ENCODE measurements at places on chromosomes 13 and 19. TPM values are rescaled to one million over a fixed set of nuclear protein-coding genes. Genes with fewer than 3 reads are reported as not detected.

GRIN3B gene
- 0.13 TPM for total RNA-seq

ZNF836 gene
- 13.1 TPM for total RNA-seq

S1PR5 gene
- total RNA-seq = not detected

C19orf85 gene
- not detected for total RNA-seq

LAIR1 gene
- 11.5 TPM for total RNA-seq

CATSPERD gene
- not detected for total RNA-seq

BST2 gene
- total RNA-seq = 25.3 TPM

- H3K27me3 ChIP-seq = no peaks in the 10 kb centered on the region
- peak overlapping the region; percentile 98 for H3K27ac ChIP-seq
- peak overlapping the region; percentile 95 for H3K4me3 ChIP-seq
- H3K4me1 ChIP-seq = peaks cover 52% of the 10 kb centered on the region
- H3K36me3 ChIP-seq = peaks cover under 1% of the 10 kb centered on the region
- DNase-seq = no peak
These were observed 1.1 kb downstream of the LNX2 start for GRCh38 chr13:27619093-27619727.

- H3K4me3 ChIP-seq = no peak overlapping the region
- H3K36me3 ChIP-seq = peaks cover 27% of the 10 kb centered on the region
- DNase-seq = no peak
- H3K27ac ChIP-seq = no peak overlapping the region
- no peaks in the 10 kb centered on the region for H3K27me3 ChIP-seq
- H3K4me1 ChIP-seq = no peaks in the 10 kb centered on the region
These were observed 6.6 kb downstream of the PEPD start for GRCh38 chr19:33514885-33515551.

- H3K4me1 ChIP-seq = no peaks in the 10 kb centered on the region
- no peak for DNase-seq
- no peak overlapping the region for H3K4me3 ChIP-seq
- H3K36me3 ChIP-seq = no peaks in the 10 kb centered on the region
- H3K27me3 ChIP-seq = no peaks in the 10 kb centered on the region
These were observed 251.7 kb upstream of the IRS2 start for GRCh38 chr13:110037925-110038573.

GRCh38 chr19:5308451-5309437 is 31.9 kb downstream of the PTPRS start:
- DNase-seq = no peak
- H3K4me3 ChIP-seq = peak overlapping the region; percentile 47
- peaks cover 10% of the 10 kb centered on the region for H3K4me1 ChIP-seq

DNA sequence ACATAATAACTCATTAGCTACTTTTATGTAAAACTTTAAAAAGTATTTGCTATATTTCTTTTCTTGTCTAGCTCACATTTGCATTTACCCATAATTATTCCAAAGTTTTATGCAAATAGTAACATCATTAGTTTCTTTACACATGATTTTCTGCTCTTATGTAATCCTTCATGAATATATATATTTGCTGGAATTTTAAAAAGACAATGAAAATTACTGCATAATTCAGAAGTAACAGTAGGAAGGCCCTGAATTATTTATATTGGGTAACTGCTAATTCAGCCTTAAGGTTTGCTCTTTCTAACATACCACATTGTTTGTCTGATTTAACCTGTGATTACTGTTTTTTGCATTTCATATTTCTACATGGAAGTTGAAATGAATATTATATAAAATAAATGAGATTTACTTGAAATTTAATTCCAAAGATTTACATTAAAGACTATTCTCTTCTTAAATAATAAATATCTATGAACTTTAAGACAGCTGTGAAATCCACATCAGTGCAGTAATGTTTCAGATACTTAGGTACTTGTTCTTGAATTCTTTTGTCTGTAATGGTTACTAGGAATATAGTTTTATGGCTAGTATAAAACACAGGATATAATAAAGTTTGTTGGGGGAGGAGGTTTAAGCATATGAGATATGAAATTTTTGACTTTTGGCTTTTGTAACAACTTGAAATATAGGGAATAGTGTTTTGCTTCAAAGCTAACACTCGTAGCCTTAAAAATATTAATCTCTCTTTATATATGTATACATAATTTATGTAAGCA is 46.0 kb downstream of the B3GLCT start:
- H3K27me3 ChIP-seq = no peaks in the 10 kb centered on the region
- no peak for DNase-seq
- peaks cover 6% of the 10 kb centered on the region for H3K36me3 ChIP-seq
- H3K4me1 ChIP-seq = peaks cover 5% of the 10 kb centered on the region
- H3K27ac ChIP-seq = no peak overlapping the region

DNA sequence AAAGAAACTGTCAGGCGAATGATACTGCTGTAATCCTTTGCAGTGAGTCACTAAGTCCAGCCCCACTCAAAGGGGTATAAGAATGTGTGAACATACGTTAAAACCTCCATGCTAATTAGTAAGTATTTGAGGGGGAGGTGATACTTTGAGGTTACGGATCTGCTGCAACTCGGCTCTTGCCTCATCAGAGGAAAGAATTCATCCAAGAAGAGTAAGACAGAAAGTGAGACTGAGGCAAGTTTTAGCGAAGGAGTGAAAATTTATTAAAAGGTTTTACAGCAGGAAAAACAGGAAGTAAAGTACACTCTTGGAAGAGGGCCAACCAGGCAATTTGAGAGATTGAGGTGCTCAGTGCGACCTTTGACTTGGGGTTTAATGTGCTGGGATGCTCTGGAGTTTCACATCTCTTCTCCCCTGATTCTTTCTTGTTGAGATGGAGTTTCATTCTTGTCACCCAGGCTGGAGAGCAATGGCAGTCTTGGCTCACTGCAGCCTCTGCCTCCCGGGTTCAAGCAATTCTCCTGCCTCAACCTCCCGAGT is 9.8 kb downstream of the CLEC4M start:
- H3K27me3 ChIP-seq = no peaks in the 10 kb centered on the region
- no peaks in the 10 kb centered on the region for H3K4me1 ChIP-seq
- DNase-seq = no peak
- H3K4me3 ChIP-seq = no peak overlapping the region
- no peak overlapping the region for H3K27ac ChIP-seq

GRCh38 chr13:62360609-62361008 is 945.0 kb upstream of the PCDH20 start:
- no peaks in the 10 kb centered on the region for H3K4me1 ChIP-seq
- no peaks in the 10 kb centered on the region for H3K36me3 ChIP-seq
- H3K27ac ChIP-seq = no peak overlapping the region
- no peak overlapping the region for H3K4me3 ChIP-seq
- no peaks in the 10 kb centered on the region for H3K27me3 ChIP-seq

GRCh38 chr13:27112006-27112405 is 59.6 kb downstream of the USP12 start:
- H3K27me3 ChIP-seq = no peaks in the 10 kb centered on the region
- H3K27ac ChIP-seq = no peak overlapping the region
- DNase-seq = no peak
- H3K4me3 ChIP-seq = no peak overlapping the region
- H3K36me3 ChIP-seq = no peaks in the 10 kb centered on the region

DNA sequence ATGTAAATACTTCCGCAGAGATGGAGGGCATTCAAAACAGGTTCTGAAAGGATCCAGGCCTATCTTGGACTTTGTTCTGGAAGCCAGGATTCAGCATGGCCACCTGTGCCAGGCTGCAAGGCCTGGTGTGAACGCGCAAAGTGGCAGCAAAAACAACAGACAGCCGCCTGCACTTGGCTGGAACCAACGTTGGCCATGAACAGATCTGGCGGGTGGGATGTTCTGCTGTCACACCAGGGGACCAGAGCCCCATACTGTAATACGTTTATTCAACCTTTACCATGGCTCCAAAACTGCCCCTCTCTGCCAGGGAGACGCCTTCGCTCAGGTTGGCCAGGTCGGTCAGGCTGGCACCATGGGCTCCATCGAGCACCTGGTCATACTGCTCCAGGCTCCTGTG is 69.7 kb downstream of the EPS15L1 start:
- no peaks in the 10 kb centered on the region for H3K27me3 ChIP-seq
- peak overlapping the region; percentile 72 for H3K27ac ChIP-seq

GRCh38 chr13:24074678-24075077 is 85.8 kb upstream of the SPATA13 start:
- H3K27me3 ChIP-seq = no peaks in the 10 kb centered on the region
- H3K36me3 ChIP-seq = no peaks in the 10 kb centered on the region
- no peak overlapping the region for H3K27ac ChIP-seq
- no peak overlapping the region for H3K4me3 ChIP-seq
- peaks cover 4% of the 10 kb centered on the region for H3K4me1 ChIP-seq

DNA sequence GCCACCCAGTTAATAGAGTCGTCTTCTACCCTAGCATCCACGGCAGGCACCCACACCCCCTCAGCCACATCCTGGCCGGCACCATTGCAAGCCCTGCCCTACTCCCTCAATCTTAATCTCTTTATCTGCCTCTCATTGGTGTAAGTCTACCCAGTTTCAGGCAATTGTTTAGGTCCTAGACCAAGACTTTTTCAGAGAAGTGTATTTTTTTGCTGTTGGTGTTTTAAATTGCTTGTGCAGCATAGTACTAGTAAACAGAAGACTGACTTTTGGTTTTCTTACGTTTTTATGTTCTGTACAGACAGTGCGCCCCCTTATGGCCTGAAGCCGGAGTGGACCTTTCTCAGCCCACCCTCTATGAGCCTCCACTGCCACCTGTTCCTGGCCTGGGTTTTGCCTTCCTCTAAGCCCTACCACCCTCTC is 2.3 kb upstream of the LCP1 start:
- H3K27me3 ChIP-seq = no peaks in the 10 kb centered on the region
- H3K4me3 ChIP-seq = no peak overlapping the region
- DNase-seq = no peak
- H3K4me1 ChIP-seq = no peaks in the 10 kb centered on the region

DNA sequence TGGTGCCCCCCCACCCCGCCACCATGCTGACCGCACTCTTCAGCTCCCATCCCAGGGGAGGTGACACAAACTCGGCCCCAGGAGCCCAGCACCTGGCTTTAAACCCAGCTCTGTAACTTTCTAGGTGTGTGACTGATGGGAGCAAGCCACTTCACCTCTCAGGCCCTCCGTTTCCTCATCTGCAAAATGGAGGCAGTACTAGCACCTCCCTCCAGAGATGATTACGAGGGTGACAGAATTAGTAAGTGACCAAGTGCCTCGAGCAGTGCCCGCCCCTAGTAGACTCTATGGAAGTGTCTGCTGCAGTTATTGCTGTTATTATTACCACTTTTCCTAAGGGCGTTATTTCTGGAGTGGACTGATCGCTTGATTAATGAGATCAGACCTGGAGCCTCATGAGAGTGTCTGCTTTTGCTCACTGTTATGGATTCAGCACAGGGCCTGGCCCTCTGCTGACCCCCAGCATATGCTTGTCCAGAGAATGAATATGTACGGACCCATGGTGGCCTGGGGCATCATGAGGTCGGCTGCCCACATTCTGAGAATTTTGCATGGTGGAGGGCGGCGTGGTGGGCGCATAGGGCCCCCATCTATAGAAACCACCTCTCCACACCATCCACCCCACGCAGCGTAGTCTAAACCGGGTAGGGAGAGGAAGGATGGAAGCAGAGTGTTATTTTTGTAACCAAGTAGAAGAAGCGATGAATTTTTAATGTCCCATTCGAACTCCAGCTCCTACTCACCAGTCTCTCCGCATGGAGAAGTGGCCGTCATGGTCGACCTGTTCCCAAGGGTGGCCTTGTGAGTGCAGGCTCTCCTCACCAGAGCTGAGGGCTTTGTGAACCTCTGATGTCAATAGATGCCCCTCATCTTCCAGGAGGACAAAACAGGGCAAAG is 48.2 kb downstream of the CAPN12 start:
- no peaks in the 10 kb centered on the region for H3K27me3 ChIP-seq
- peaks cover 100% of the 10 kb centered on the region for H3K4me1 ChIP-seq
- no peak overlapping the region for H3K4me3 ChIP-seq
- no peak for DNase-seq

- no peak for DNase-seq
- no peak overlapping the region for H3K27ac ChIP-seq
- H3K36me3 ChIP-seq = no peaks in the 10 kb centered on the region
- H3K4me3 ChIP-seq = no peak overlapping the region
- H3K4me1 ChIP-seq = no peaks in the 10 kb centered on the region
- H3K27me3 ChIP-seq = no peaks in the 10 kb centered on the region
These were observed 734.9 kb upstream of the PCDH9 start for GRCh38 chr13:67964986-67965385.

- no peak for DNase-seq
- H3K4me1 ChIP-seq = peaks cover 14% of the 10 kb centered on the region
- H3K27ac ChIP-seq = no peak overlapping the region
- H3K4me3 ChIP-seq = no peak overlapping the region
- H3K36me3 ChIP-seq = peaks cover 94% of the 10 kb centered on the region
- no peaks in the 10 kb centered on the region for H3K27me3 ChIP-seq
These were observed 21.2 kb downstream of the PROZ start for GRCh38 chr13:113179374-113180230.

DNA sequence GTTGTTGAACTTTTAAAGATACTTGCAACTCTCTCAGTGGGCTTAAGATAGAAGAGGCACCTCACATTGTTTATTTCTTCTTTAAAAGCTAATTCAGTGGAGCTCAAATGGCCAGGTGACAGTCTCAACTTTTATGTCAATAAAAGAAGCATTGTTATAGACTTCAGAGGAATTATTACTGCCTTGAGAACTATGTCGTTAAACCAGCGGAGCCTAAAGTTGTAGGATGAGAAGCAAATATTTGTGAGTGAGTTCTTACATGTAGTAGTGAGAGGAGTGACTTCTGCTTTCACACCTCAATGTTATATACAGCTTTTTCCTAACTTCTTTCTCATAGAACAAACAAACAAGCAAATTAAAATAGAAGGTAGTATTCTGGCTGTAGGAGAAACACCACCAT is 31.2 kb upstream of the DGKH start:
- no peaks in the 10 kb centered on the region for H3K36me3 ChIP-seq
- no peak overlapping the region for H3K4me3 ChIP-seq

DNA sequence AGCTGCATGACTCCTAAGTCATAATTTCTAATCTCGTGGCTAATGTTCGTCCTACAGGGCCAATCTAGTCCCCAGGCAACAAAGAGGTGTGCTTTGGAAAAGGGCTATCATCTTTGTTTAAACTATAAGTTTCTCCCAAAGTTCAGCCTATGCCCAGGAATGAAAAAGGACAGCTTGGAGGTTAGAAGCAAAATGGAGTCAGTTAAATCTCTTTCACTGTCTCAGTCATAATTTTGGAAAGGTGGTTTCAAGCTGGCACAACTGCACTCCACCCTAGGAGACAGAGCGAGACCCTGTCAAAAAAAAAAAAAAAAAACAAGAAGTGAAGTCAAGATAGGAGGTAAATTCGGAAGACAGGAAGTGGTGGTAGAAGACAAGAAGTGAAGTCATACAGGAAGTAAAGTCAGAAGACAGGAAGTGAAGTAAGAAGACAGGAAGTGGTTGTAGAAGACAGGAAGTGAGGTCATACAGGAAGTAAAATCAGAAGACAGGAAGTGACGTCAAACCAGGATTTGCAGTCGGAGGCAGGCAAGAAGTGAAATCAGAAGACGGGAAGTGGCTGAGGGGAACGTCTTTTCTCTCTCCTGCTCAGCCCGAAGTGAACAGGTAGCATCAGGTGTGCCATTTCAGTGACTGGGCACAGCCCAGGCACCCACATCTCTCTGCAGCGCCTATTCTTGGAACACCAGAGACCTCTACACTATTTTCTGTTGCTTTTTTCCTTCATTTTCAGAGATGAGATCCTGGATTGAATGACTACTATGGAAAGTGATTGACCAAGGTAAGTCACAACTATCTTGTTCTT is 32.2 kb downstream of the GP6 start:
- peaks cover 38% of the 10 kb centered on the region for H3K27me3 ChIP-seq
- peak overlapping the region; percentile 41 for H3K4me3 ChIP-seq
- no peaks in the 10 kb centered on the region for H3K36me3 ChIP-seq
- no peak overlapping the region for H3K27ac ChIP-seq
- no peak for DNase-seq

GRCh38 chr19:7467009-7467989 is 21.5 kb downstream of the PEX11G start:
- no peak for DNase-seq
- H3K4me3 ChIP-seq = no peak overlapping the region
- H3K27ac ChIP-seq = no peak overlapping the region
- H3K27me3 ChIP-seq = no peaks in the 10 kb centered on the region
- H3K4me1 ChIP-seq = no peaks in the 10 kb centered on the region

All from esophagus muscularis mucosa (tissue), 4 donors.